ENCODE measurements at places on chromosomes 6 and 20.

DNA sequence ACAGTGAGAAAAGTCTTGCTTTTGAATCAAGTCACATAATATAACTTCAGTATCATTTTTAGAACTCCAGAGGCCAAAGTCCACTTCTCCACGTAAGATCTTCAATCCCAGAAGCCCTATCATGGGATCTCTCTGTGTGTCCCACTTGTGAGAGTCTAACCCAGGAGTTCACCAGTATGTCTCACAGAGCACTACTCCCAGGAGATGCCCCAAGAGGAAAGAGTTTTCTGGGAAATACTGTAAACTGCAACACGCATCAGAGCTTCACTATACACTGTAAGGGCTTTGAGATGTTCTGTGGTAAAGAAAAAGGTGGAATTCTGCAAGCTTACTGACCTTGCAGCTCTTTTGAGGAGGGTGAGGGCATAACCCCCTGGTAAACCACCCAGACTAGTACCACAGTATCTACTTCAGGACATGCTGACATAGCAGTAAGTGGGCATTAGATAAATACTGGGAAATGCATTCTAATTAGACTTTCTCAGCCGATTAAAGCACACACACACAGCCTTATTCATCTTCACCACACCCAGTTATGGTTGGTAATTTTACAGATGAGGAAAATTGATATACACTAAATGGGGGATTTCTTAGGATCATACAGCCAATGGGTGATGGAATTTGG lies 12.3 kb downstream of the DCBLD1 start:
- peak; percentile 87 for DNase-seq

GRCh38 chr20:41877911-41878310 lies 259.7 kb upstream of the CHD6 start:
- DNase-seq: no peak

GRCh38 chr6:32982702-32983492 lies 14.5 kb downstream of the BRD2 start:
- no peak for DNase-seq

DNA sequence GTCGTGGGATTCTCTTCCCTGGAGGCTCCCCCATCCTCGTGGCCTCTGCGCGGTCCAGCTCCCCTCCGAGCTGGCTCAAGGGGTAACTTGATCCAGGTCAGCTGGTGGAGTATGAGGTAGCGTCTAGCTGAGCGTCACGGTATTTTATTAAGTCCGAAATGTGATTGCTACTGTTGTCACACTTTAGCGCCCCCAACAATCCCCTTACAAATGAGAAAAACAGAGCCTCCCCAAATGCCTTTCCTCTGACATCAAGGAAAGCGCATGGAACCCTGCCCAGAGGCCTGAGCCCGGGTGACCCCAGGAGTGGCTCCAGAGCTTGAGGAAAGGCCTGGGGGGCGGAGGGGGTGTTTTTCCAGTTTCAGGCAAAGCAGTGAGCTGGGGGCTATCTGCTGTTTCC lies 192.4 kb downstream of the ZMYND8 start:
- no peak for DNase-seq

DNA sequence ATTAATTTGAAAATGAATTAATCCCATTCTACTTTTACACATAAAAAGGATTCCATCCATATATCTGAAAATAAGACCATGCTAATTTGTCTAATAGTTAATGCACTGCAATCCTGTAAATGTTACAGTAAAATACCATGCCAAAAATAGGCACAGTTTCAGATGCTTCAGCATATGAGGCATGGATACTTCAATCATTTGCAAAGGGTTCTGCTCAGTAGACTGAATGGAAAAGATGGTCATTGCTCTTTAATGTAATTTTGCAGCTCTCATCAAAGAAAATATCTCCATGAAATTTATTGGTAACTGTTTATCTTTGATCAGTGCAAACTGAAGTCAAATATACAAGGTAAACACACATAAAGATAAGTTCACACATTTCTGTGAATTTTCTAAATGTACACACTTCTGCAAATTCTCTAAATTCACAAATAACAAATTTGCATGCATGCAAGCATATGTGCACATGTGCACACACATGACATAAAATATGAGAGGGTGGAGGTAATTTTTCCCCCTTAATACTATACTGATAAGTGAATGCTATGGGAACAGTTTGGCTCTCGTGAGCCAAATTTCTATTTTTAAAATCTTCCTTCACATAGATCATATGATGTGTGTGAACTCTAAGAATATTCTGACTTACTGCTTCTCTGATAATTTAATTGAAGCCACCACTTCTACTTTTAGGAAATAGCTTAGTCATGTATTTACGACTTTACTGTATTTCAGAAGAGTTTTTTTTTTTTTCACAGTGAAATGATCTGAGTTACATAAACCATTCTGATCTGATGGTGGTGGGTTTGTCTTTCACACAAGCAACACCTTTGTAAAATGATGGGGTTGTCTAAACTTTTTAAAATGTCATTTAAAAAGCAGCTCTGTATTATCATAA lies 996.8 kb upstream of the CITED2 start:
- no peak for DNase-seq

DNA sequence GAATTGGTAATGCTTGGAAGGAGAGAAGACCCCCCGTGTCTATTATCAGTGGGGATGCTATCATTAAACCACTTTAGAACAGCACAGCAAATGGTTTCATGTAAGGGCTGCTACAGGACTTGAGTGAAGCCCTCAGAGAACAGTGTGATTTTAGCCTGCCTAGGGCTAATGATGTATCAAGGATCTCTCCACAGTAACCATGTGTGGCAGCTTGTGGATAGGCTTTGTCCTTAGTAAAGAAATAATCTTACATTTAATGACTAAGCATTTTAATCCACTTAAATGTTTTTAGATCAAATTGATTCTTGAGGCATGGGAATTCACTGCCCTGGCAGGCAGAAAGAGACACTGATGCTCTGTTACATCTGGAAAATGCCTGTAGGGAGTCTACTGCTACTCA lies 495.1 kb downstream of the NKAIN2 start:
- DNase-seq: no peak

DNA sequence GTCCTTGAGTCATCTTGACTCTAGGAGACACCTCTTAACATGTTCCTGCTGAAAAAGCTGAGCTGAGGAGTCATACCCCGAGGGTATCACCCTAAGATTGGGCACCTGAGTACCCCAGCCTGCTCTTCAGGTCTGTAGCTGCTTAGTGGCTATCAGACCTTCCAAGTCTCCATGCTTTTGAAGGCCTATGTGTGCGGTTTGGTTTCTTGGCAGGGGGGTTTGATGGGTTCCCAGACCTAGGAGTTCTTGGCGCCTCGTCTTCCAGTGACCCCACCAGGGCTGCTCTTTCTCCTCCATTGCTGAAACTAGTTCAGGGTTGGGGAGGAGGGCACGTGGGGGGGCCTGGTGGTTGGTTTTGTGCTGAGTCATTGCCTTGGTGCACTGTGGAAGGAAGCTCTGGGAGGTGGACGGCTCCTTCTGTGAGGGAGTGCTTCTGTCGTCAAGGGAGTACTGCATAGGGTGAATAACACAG lies 20.1 kb downstream of the IGF2R start:
- DNase-seq: no peak

GRCh38 chr20:41587956-41588355 lies 30.2 kb downstream of the CHD6 start:
- peak; percentile 25 for DNase-seq

DNA sequence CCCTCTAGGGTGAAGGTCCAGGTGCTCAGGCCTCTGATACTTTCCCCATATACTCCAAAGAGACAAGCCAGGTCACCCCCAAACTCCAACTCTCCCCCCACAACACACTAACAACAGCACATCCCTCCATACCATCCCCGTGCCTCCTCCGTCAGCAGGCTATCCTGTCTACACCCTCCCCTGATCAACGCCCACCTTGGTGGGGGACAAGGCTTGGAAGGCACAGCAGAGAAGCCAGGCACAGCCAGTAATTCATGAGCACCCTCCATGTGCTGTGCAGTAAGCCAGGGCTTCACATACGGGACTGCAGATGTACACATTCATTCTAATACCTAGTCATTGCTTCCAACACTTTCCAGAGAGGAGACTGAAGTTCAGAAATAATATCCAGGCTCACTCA lies 57.6 kb downstream of the TRERF1 start:
- DNase-seq: no peak

DNA sequence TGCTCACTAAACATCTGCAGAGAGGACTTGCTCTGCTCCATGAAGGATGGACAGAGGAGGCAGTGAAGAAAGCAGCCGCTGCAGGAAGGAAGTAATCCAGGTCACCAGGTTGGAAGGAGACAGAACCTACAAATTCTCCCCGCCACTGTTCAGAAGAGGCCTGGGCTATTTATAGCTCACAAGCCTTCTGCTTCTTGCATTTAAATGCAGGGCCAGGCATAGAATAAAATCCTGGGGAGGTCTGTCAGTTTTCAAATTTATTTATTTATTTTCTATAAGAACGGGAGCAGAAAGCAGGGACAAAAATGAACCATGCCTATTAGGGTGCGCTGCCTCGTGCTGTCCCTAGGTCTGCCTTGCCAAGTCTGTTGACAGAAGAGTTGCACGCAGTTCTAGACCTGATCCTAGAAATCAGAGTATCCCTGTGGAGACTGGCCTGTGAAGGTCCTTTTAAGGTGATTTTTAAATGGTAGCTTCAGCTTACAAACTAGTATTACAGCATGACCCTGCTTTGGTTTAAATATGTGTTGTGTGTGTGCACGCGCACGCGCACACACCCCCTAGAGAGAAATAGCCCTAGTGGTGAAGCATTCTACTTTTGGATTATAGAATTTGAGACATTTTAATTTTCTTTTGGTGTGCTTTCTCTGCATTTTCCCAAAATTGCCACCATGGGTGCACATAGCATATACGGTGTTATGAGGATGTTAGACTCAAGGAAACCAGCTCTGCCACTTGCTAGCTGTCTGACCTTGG lies 19.5 kb downstream of the RIMS4 start:
- no peak for DNase-seq

- no peak for DNase-seq
Measured at GRCh38 chr6:151493804-151494234, at the start of gene CCDC170. Gene CCDC170 (plus strand): TSS chr6:151494017. CDS start chr6:151494129, 112 bp downstream.

DNA sequence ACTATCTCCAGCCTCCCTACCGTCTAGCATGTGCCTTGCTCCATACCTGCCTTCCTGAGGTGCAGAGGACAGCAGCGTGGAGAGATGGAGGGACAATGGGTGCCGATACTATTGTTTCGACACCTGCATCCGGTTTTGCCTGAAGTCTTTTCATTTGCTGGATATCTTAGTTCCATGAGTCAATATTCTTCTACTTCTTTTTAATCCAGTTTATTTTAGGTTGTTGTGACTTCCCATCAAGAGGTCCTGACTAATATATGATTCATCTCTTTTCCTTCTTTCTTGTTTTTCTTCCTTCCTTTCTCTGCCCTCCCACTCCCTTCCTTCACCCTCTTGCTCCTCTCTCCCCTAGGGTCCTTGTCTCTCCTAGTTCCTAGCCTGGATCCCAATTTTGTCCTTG lies 91.4 kb downstream of the CDH26 start:
- DNase-seq: no peak

Measured in skeletal muscle cell (primary cell).